ENCODE measurements at places on chromosomes 12 and 14.

GRCh38 chr14:89004166-89004565, 179.7 kb downstream of the TTC8 start:
- no peak for DNase-seq

DNA sequence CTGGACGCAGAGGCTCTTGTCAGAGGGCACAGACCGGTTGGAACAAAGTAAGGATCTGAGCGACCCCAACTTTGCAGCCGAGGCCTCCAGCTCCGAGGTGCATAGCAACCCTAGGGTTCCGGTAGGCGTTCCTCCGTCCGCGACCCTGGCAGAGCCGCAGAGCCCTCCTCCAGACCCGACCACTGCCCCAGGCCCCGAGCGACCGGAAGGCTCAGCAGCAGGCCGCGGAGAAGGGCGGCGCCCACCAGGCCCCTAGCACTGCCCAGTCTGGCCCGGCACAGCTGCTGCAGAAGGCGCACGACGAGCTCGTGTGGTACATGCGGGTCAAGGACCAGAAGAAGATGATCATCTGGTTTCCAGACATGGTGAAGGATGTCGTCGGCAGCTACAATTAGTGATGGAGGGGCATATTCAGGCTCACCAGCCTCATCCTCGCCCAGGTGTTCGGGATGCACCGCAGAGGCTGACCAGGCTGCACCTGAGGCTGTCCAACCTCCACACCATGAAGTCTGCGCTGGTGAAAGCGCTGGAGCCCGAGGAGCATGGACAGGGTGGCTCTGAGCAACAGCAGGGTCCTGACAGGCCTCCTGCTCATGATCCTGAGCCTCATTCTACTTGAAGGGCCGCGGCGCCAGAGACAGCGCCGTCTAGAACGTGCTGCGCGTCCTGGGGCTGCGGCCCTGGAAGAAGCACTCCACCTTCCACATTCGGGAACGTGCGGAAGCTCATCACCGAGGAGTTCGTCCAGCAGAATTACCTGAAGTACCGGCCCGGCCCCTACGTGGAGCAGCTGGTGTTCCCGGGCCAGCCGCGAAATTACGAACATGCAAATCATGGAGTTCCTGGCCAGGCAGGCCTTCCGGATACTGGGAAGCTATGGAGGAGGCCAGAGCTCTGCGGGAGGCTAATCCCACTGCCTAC, 24.5 kb downstream of the CAPS2 start:
- DNase-seq = no peak

GRCh38 chr12:121579981-121580868, 598 bp downstream of the KDM2B start:
- peak; percentile 84 for DNase-seq

DNA sequence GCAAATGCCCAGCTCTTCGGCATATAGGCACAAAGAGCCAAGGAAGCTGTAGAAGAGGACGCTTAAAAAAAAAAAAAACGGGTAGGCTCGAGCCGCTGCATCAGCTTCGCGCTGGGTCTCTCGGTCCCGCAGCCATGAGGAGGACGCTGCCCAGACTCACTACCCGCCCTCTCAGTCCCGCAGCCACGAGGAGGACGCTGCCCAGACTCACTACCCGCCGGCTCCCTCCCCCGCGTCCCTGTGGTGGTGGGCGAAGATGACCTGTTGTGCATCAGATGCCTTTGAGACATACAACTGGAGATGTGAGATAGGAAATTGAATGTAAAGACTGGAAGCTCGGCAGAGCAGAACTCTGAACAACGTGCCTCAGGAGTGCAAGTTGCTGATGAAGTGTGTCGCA, 11.4 kb upstream of the SPSB2 start:
- no peak for DNase-seq

DNA sequence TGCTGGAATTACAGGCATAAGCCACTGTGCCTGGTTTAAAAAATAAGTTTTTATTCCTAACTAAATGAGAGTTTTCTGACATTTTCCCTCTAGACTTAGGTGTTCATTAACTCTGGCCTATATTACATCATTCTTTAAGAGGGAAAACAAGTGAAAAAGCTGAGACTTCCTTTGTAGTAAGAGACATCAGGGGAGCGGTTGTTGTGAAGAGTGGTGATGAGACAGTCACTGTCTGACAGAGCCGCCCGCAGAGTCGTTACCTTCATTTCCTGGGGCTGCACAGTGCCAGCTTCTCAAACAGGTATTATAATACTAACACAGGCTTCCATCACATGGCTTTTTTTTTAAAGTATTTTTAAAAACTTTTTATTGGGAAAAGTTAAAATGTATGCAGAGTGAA, 19.7 kb upstream of the TDRD9 start:
- no peak for DNase-seq

- DNase-seq = no peak
Observed at GRCh38 chr14:72576258-72576657, 317.6 kb downstream of the DPF3 start.

DNA sequence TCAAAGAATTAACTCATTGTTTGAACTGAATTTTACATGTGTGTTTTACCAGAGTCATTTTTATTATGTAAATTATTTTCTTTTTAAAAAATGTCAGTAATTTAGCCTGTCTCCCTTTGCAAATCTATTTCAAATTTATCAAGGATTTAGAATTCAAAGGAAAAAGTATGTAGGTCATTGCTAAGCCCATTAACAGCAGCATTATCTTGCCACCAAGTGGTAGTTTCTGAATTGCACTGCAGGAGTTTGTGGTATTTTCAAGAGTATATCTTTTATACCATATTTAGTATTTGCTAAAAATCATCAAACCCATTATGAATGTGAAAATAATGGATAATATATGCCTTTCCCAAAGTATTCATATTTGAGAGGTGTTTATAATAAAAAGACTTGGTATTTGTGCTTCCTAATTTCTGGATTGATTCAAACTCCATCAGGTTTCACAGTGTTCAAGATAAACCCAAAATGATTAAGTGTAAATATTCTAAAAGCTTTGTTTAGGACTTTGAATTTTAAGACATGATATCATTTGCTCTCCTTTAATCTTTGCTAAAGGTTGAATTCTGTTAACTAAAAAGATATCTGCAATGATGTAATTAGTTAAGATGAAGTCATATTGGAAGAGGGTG, 711.4 kb downstream of the FSCB start:
- no peak for DNase-seq

DNA sequence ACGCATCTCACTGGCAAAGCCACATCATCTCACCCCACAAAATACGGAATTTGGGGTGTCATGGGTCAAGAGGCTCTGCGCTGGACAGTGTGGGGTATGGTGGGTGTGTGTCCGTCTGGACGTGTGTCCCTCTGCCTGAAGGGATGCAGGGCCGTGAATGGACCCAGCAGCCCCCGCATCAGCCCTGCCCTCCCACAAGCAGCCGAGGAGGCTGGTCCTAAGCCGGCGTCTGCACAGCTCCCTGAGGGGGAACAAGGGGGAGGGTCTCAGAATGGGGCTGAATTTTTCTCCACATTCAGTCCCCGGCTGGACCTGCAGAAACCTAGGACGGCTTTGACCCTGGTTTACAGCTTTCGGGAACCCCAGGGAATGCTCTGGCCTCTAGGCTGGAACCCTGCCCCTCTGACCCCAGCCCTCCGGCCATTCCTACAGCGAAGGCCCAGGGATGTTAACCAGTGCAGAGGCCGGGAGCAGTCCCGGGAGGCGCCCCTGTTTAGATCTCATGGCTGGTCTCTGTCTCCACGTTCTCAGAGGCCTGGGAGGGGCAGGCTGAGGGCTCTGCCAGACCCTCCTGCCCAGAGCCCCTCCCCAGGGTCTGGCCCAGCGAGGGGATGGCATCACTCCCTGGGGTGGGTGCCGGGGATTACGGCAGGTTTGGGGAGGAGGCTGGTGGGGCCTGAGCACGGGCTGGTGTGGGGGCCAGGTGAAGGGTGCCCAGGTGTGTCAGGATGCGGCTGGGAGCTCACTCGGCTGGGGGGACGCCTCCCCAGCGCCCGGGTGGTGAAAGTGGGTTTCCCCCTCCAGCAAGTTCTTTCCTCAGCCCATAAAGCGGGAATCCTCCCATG, 156.5 kb upstream of the C14orf180 start:
- no peak for DNase-seq

DNA sequence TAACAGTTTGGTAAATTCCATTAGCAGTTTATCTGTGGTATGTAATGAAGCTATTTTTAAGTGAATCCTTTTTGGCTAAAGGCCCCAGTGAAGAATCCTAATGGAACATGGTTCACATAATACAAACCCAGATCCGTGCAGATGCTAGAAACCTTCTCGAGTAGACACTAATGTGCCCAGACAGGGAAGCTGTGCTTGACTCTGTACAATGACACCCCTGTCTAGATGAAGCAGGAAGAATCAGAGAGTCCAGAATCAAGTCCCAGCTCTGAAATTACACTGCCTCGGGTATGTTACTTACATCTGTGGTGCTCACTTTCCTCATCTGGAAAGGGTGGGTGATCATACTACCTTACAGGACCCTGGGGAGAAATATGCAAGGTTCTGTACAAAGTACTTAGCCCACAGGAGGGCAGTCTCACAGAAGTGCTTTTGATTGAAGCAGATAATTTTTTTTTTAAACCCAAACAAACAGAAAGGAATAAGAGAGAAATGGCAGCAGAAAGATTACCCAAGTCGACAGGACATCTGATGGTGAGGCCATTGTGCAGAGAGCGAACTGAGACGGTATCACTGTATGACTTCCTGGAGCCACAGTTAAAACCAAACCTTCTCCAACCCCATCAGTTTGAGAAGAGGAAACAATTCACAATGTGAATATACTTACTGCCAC, 8.5 kb downstream of the CRACR2A start:
- DNase-seq = no peak

- DNase-seq = no peak
Observed at GRCh38 chr12:123760267-123760938, 1.7 kb upstream of the DNAH10 start.

DNA sequence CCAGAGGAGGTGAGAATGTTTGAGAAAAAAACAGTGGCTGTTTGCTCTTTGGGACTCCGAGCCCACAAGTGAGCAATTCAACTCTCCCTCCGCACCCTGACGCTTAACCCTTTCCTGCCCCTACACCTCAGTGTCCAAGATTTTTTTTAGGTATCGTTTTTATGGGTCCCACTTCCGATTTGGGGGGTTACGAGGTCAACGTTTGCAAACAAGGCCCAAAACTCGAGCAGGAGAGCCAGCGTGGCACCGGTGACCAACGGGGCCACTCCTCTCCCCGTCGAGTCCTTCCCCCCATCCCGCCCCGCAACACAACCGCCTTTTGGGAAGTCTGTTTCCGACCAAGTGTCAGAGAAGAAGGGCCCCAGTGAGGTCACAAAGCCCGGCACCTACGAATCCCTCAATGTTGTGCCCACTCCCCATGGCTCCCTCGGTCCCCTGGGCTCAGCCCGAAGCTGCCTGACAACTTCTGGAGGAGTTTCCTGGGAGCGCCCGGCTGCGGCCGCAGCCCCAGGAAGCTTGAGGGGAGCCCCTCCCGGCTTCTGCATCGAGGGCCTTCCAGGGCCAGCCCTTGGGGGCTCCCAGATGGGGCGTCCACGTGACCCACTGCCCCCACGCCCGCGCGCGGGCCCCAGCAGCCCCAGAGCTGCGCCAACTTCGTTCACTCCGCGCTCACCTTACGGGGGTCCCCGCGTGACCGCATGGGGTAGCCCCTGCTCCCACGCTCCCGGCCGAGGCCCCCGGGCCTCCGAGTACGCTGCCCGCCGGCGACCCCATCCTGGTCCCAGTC, 1.2 kb downstream of the CDK2AP1 start:
- DNase-seq = peak; percentile 65

- DNase-seq = no peak
Observed at GRCh38 chr12:113184098-113184899, 979 bp downstream of the DDX54 start.

DNA sequence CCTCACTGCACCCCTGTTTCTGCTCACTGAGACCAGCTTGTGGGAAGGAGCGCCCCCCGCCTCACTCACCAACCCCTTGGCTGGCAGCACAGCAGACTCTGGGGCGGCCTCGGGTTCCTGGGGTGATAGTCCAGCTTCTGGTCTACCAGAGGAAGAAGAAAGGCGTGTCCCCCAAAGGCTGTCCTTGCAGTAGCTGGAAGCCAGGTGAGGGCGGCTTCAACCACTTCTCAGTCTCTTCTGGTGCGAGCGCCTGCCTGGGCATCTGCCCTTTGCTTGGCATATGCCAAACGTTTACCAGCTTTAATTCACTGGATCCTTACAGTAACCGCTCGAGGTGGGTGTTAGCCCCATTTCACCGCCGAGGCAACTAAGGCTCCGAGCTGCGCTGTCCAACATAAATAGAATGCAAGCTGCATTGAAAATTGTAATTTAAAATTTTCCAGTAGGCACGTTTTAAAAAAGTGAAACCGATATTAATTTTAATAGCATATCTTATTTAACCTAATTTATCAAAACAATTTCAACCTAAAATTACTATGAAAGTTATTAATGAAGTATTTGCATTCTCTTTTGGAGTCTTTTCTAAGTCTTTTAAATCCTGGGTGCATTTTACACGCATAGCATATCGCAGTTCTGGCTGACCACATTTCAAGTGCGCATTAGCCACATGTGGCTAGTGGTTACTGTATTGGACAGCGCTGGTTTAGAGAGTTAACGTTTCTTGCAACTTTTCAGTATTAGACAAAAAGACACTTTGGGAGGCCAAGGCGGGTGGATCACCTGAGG, 872 bp downstream of the FAM177A1 start:
- no peak for DNase-seq

- no peak for DNase-seq
Observed at GRCh38 chr14:50067723-50068495, 48.5 kb downstream of the VCPKMT start.

- DNase-seq = no peak
Observed at GRCh38 chr14:87491816-87492215, 501.2 kb downstream of the GALC start.

- no peak for DNase-seq
Observed at GRCh38 chr12:66297923-66298322, 4.4 kb upstream of the HELB start.

DNA sequence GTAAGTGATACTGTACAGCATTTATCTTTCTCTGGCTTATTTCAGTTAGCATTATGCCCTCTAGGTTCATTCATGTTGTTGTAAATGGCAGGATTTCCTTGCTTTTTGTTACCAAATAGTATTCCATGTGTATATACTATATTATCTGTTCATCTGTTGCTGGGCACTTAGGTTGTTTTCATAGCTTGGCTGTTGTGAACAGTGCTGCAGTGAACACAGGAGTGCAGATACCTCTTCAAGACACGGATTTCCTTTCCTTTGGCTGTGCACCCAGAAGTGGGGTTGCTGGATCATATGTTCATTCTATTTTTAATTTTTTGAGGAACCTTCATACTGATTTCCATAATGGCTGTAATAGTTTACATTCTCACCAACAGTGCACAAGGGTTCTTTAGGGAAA, 21.5 kb downstream of the EP400 start:
- DNase-seq = no peak

- no peak for DNase-seq
Observed at GRCh38 chr12:49891476-49891875, 12.2 kb downstream of the FAIM2 start.

DNA sequence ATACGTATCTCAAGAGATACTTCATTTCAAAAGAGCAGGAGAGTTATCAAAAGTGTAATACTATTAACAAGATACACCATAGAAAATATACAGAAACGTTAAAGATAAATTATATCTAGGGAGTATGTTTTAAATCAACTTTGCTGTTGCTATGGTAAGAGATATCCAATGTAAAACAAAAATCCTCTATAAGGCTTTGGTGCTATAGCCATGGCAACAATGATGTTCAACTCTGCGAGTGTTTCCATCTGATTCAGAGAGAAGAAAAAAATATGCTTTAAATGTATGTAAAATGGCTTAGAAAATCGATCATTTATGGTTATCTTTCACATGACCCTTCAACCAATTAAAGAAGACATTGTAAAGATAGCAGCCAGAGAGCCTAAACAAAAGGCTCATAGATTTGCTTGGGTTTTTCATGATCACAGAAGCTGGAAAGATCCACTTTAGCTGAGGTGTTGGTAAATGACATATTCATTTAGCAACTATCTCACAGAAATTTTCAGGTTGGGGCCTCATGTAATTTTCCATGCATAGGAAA, 387.0 kb upstream of the GARIN6 start:
- DNase-seq = no peak
